ENCODE measurements at places on chromosomes 7 and 10.

- no peak for DNase-seq
Observed at GRCh38 chr10:89478739-89479654, 56.4 kb downstream of the SLC16A12 start.

DNA sequence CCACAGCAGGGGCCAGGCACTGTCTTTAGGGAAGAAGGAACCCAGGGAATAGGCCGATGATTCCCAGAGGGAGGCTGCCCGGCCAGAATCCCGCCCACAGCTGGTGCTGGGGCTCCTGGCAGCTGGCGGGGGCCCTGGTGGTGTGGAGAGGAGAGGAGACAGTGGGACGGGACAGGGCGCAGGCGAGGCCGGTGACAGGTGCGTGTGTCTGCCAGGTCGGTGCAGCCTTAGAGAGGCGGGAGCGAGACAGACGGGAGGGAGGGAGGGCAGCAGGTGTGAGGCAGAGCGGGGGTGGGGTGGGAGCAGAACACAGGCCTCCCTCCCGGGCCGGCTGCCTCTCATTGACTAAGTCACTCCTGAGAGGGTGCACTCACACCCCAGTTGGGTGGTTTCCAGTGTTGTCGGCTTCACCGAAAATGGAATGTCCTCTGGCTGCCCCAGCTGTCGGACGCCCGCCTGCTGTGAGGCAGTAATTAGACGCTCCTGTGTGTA lies 55.2 kb downstream of the ELFN1 start:
- DNase-seq: no peak

- DNase-seq: no peak
Observed at GRCh38 chr7:2197436-2198155, 35.1 kb downstream of the MAD1L1 start.

GRCh38 chr7:116211006-116211912 lies 920 bp downstream of the TES start:
- peak; percentile 84 for DNase-seq

GRCh38 chr10:28151636-28152035 lies 151.2 kb downstream of the MPP7 start:
- no peak for DNase-seq

DNA sequence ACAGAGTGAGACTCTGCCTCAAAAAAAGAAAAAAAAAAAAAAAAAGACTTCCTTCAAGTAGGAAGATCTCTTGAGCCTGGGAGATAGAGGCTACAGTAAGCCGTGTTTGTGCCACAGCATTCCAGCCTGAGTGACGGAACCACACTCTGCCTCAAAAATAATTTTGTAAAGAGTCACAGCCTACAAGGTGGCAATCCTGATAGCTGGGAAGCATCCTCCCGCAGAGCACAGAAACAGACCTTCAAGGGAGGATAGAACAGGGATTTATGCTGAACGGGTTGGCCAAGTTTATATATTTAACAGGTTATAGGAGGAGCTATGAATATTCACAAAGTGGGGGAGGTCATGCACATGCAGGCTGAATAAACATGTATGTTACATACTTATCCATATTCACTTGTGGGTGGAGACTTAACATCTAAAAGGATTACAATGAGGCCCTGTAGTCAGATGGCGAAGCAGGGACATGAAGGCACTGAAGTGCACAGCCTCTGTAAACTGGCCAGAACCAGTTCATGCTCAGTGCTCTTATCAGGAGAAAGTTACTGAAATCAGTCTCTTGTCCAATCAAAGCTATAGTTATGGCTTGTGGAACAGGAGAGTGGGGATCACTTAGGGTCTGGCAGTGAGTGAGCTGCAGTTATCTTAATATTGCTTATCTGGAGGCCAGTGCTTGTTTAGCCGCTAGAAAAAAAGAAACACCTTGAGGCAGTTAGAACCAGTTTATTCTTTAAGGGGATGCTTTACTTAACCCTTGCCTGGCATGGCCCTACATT lies 6.8 kb downstream of the LMBR1 start:
- no peak for DNase-seq

GRCh38 chr7:40147371-40148246 lies 12.8 kb downstream of the SUGCT start:
- DNase-seq: no peak

GRCh38 chr10:133123050-133123745 lies 35.5 kb downstream of the ADGRA1 start:
- DNase-seq: no peak

DNA sequence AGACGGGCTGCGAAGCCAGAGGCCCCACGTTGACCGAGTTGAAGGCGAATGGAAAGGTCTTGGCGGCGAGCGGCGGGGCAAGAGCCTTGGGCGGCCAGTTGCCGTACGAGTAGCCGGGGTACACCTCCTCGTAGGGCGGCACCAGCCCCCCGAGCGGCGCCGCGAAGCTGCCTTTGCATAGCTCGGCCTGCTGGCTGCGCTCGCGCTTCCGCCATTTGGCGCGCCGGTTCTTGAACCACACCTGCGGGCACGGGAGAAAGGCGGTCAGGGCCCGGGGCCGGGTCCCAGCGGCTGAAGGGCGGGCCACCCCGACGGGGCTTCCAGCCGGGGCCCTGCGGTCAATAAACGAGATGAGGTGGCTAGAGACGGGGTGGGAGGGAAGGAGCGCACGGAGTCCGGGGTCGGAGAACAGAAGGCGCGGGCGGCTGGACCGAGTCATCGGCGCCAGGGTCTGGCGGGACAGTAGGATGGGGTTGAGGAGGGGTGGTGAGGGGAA lies 4.8 kb downstream of the ELOVL3 start:
- DNase-seq: peak; percentile 30

DNA sequence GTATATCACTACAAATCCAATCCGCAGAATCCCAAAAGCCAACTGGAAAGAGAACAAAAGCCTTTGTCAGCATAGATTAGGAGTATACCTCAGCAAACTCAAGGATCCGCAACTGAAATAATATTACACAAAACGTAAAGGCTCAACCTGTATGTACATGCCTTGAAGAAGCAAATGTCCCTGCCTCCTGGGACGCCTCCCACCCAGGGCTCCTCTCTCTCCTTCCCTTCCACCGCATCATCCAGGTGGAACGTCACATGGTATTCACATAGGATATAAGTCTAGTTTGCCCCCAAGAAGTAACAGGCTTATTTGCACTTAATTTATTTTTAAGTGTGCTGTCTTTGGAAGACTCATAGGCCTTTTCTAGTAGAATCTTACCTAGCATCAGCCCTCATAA lies 13.4 kb downstream of the SLC26A3 start:
- DNase-seq: no peak

GRCh38 chr7:112986256-112987031 lies 100.2 kb downstream of the GPR85 start:
- DNase-seq: peak; percentile 41

- DNase-seq: no peak
Observed at GRCh38 chr7:105245398-105246114, 143.2 kb downstream of the SRPK2 start.

GRCh38 chr7:21938463-21938862 lies 7.2 kb downstream of the CDCA7L start:
- DNase-seq: no peak

DNA sequence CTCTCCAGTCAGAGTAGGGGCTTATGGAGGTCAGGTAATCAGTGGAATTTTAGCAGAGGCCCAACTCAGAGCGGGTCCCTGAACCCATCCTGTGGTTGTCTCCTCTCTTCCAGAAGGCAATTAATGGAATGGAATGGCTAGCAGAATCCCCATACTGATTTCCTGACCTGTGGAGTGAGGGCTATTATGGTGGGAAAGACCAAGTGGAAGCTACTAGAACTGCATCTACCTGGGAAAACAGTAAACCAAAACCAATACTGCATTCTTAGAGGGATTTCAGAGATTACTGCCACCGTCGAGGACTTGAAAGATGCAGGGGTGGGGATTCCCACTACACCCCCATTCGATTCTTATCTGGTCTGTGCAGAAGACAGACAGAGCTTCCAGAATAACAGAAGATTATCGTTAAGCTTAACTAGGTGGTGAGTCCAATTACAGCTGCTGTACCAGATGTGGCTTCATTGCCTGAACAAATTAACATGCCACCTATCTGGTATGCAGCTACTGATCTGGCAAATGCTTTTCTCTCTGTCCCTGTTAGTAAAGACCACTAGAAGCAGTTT lies 73.2 kb downstream of the LMBR1 start:
- DNase-seq: no peak

GRCh38 chr10:78045237-78045636 lies 11.6 kb downstream of the RPS24 start:
- DNase-seq: peak; percentile 56

All from HL-60 (cell line).